ENCODE measurements at places on chromosomes 11 and 22. TPM values are rescaled to one million over a fixed set of nuclear protein-coding genes. Genes with fewer than 3 reads are reported as not detected.

The NRIP3 gene
- polyA plus RNA-seq, result 12.3 TPM

The APOBEC3F gene
- 9.8 TPM for polyA plus RNA-seq

The PRG2 gene
- not detected for polyA plus RNA-seq

The DEFB131B gene
- not detected for polyA plus RNA-seq

GRCh38 chr22:25582946-25583345 is 18.5 kb downstream of the GRK3 start:
- DNase-seq, result peak; percentile 6

- peak; percentile 65 for DNase-seq
These were observed 15.5 kb upstream of the NNMT start for GRCh38 chr11:114280696-114281095.

- DNase-seq, result no peak
These were observed 87.5 kb downstream of the PRMT3 start for GRCh38 chr11:20474882-20475517.

GRCh38 chr22:18024276-18024939 is at the start of gene MICAL3:
Gene MICAL3 (minus strand): TSS chr22:18024561. CDS start chr22:17906812, 117,749 bp downstream.
- no peak for DNase-seq

GRCh38 chr11:75352588-75353206 is 1.2 kb upstream of the ARRB1 start:
- no peak for DNase-seq

DNA sequence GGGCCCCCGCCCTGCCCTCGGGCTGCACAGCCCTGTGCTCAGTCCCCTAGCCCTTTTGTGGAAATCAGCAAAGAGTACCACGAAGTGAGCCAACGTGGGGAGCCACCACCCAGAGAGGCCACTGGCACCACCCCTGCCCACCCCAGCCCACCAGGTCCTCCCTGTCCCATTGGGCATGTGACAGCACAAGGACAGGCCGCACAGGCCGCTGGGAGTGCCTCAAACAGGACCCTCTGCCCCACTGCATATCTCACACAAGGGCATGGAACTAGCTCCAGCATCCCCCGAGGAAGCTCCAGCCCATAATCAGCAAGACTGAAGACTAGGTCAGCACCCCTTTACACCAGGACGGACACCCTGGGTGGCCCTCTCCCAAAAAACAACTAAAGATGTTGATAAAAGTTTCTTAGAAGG is 29.7 kb downstream of the GNB1L start:
- no peak for DNase-seq

DNA sequence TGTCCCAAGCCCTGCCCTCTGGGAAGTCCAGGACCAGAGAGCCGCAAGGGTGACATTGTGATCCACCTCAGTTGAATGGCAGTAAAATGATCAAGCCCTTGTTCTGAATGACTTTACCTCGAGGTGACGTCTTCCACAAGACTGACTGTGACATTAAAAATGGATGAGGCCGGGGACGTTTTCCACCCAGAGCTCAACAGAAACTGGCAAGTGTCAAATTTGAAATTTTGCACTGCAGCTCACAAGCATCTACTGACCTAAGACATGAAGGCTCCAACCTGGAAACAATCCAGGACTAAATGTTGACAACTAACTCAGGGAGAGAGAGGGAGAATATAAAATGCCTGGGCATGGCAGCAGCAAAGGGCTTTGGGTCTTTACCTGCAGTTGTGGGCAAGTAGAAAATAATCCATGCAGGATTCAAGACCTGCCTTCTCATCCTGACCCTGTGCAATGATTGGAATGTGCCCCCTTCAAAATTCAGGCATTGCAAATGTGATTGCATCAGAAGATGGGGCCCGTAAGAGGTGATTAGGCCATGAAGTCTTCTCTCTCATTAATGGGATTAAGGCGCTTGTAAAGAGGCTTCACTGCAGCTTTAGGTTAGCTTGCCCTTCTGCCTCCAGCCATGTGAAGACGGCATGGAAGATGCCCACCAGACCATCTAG is 33.6 kb upstream of the CLMP start:
- DNase-seq, result no peak

DNA sequence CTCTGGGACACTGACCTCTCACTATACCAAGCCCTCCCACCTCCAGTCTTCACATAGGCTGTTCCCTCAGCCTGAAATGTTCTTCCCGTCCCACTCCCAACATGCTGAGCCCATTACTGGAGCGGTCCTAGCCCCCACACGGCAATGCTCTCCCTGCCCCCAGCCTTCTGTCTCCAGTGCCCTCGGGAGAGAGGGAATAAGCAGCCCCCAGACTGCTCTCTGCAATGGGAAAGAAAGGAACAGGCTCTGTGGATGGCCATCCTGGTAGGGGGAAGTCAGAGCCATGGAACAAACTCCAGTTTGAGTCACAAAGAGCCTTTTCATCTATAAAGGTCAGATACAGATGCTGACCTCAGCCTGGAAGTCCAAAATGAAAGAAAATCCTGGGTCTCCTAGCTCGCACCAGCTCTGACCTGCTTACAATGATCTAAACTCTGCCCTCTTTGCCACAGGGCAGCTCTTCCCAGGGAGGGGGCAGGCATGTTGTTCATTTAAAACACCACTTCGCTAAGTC is 62.6 kb downstream of the FLRT1 start:
- no peak for DNase-seq

GRCh38 chr22:41585898-41586297 is 3.7 kb downstream of the PMM1 start:
- DNase-seq, result no peak

GRCh38 chr22:25318081-25318823 is 98.8 kb downstream of the CRYBB2 start:
- no peak for DNase-seq

DNA sequence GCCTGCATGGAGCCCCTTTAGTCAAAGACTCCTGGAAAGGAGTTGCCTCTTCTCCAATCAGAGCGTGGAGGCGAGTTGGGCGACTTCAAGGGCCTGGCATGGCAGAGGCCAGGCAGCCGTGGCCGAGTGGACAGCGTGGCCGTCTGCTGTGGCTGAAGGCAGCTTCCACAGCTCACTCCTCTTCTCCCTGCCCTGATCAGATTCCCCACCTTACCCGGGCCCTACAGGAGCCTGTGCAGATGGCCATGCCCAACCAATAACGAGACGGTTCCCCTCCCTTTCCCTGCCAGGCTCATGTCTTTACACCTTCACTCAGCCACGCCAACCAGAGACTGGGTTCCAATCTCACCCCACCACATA is 20.0 kb upstream of the SLC22A12 start:
- DNase-seq, result no peak
